ENCODE measurements at places on chromosomes 12 and 14.

GRCh38 chr12:58378028-58378427, 436.7 kb downstream of the ATP23 start:
- no peak for DNase-seq

- no peak for DNase-seq
These were observed 15.8 kb upstream of the SLC16A7 start for GRCh38 chr12:59580050-59580449.

GRCh38 chr12:94689646-94690036, 39.3 kb upstream of the TMCC3 start:
- no peak for DNase-seq

- DNase-seq, result no peak
These were observed 209.8 kb upstream of the NUDT4 start for GRCh38 chr12:93167841-93168492.

GRCh38 chr14:36271939-36272907, 48.2 kb downstream of the MBIP start:
- no peak for DNase-seq

GRCh38 chr14:48456051-48456450, 780.6 kb upstream of the MDGA2 start:
- DNase-seq, result no peak

Data from NCI-H187 treated with DMSO at 0.1 percent for 48 hours (cell line).